ENCODE measurements at places on chromosomes 5 and 9.
A peak's percentile ranks its signal among the peaks of the same experiment; 100 is the strongest.

GRCh38 chr5:79793722-79794121 is 104.1 kb downstream of the CMYA5 start:
- DNase-seq, result no peak

- DNase-seq, result no peak
Observed at GRCh38 chr5:116130471-116130870, 45.6 kb downstream of the COMMD10 start.

GRCh38 chr5:137335493-137335892 is 163.6 kb downstream of the SPOCK1 start:
- no peak for DNase-seq

- DNase-seq, result peak; percentile 86
Observed at GRCh38 chr5:172453206-172453985, 929 bp downstream of the SH3PXD2B start.

- DNase-seq, result peak; percentile 36
Observed at GRCh38 chr9:129173296-129174101, 4.6 kb downstream of the IER5L start.

GRCh38 chr5:93099902-93100347 is 481.1 kb downstream of the NR2F1-AS1 start:
- no peak for DNase-seq

GRCh38 chr9:119273984-119274665 is 95.1 kb downstream of the BRINP1 start:
- peak; percentile 9 for DNase-seq

- DNase-seq, result no peak
Observed at GRCh38 chr5:131084436-131084835, 80.6 kb downstream of the HINT1 start.

- peak; percentile 68 for DNase-seq
Observed at GRCh38 chr5:55575815-55576583, 41.2 kb upstream of the PLPP1 start.

- DNase-seq, result no peak
Observed at GRCh38 chr5:142360051-142360498, 35.3 kb upstream of the SPRY4 start.

GRCh38 chr9:127446713-127447415 is 4.3 kb downstream of the RPL12 start:
- no peak for DNase-seq

DNA sequence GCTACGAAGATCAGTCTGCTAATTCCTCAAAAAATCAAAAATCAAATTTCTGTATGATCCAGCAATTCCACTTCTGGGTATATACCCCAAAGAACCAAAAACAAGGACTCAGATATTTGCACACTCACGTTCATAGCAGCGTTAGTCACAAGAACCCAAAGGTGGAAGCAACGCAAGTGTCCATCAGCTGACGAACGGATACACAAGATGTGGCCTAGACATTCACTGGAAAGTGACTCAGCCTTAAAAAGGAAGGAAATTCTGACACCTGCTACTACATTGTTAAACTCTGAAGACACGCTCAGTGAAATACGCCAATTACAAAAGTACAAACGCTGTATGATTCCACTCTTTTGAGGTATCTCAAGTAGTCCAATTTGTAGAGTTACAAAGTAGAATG is 93.3 kb downstream of the OTULIN start:
- no peak for DNase-seq

- DNase-seq, result no peak
Observed at GRCh38 chr9:133793471-133793870, 55.3 kb upstream of the SARDH start.

GRCh38 chr5:139810341-139811273 is 15.0 kb downstream of the PSD2 start:
- DNase-seq, result no peak

GRCh38 chr5:60540856-60541805 is 158.8 kb downstream of the DEPDC1B start:
- DNase-seq, result no peak

DNA sequence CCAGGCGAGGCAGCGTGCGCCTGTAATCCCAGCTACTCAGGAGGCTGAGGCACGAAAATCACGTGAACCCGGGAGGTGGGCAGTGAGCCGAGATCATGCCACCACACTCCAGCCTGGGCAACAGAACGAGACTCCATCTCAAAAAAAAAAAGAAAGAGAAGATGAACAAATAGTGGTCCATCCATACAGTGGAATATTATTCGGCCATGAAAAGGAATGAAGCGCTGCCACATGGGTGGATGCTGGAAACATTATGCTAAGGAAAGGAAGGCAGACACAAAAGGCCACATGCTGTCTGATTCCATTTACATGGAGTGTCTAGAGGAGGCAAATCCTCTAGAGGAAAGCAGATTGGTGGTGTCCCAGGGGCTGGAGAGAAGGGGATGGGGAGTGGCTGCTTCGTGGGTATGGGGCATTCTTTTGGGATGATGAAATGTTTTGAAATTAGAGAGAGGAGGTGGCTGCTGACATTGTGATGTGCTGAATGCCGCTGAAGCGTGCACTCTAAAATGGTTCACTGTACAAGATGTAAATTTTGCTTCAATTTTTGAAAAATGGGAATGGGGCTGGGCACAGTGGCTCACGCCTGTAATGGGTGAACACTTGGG is 17.0 kb downstream of the PLPP7 start:
- DNase-seq, result no peak

Data from umbilical cord (tissue), 2 donors.